ENCODE measurements at places on chromosomes 4 and X.

DNA sequence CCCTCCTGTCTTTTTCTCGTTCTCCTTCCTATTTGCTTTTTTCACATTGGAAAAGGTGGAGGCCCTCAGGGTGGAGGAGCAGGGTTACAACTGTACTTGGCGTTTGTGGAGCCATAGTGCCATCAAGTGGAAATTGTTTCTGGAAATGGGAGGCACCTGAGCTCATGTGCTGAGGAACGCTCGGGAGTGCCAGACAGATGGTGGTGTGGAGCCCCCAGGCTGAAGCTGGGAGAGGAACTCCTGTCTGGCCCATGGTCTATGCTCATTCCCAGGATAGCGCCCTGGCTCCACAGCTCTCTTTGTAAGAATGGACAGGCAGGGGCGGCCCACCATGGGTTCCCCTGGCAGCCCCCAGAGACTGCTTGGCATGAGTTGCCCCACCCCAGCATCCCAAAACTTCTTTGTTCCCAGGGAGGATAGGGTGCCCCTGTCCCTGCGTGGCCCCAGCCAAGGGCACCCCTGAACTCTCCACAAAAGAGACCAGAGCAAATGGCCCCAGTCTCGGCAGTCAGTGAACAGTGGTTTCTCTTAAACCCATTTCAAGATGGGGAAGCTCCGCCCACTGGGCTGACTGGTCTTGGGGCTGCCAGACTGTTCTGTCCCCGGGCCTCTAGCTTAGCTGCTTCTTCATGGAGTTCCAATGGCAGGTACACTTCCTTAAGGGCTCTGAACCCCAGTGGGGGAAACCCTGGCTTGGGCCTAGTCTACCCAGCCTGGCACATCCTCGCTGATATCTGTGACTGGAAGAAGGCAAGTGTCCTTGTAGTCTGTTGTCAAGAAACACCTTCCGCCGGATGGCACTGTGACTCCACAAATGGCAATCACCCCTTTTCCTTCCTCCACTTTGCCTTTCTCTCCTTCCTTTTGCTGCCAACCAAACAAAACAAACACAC lies 70.1 kb downstream of the NBDY start:
- DNase-seq, result no peak

DNA sequence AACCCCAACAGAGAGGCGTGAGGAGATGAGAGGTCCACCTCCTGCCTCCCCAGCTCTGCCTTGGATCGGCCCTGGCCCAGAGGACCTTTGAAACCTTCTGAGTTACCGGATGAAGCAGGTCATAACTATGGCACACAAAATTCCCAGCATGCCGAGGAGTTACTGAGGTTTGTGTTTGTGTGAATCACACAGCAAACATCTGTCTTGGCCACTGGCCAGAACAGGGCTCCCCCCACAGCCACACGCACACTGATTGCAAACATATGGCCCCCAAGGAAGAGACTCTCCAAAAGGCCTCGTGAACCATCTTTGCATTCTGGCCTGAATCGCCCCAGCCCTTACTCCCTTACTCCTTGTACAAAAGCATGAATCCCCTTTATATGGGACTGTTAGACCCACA lies 18.9 kb downstream of the RPS4X start:
- DNase-seq, result no peak

DNA sequence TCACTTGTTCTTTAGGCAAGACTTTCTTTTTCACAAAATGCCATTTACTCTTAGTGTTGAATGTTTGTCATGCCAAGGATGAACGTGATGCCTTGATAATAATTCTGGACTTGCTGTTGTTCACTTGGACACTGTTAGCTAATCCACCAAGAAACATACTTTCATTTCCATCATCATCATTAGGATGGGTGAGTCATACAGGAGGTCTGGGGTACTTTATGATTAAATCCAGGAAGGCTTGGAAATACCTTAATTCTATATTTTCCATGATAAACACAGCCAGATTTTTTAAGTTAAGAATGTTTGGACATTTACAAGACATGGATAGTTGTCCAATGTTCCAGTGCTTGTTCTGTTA lies 260.7 kb upstream of the GIMD1 start:
- no peak for DNase-seq

DNA sequence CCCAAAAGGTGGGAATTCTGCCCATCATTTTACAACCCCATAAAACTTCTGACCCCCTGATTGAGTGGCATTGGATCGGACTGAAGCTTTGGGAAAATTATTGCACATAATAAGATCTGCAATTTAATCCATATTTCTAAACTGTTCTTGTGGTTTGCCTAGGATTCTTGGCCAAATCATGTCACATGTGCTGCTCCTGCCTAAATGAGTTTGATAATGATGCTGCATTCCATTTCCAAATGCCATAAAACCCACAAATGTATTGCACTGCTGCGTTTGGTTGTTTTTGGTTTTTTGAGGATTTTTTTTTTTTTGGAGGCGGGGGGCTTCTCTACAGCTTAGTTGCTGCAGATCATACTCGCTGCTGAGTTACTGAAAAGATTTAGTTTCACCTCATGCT lies 153.6 kb downstream of the QDPR start:
- DNase-seq, result no peak

DNA sequence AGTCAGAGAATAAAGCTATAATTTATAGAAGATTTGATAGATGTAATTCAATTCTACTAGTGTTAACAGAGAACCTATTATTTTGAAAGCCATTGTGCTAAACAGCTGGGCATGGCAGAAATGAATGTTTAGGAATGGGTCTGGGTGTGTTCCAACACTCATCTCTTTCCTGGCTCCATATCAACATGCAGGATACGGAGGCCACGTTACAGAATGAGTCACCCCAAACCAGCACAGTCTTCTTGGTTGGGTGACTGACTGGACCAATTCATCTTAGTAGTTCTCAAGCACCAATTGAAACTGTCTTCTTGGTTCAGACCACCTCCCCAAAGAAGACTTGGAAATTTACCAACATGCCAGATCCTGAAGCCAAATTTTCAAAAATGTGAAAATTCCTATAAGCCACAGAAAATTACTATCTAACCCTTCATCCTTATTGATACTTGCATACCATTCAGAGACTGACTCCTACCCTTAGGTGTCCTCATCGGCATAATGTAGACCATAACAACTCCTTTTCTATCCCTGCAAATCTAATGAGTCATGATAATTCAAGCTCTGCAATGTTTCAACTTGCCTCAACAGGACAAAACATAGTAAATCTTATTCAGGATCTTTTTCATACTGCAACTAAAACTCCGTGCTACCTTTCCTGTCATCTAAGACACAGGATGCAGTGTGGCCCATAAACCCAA lies 52.0 kb upstream of the ATOH1 start:
- DNase-seq, result no peak

- no peak for DNase-seq
Observed at GRCh38 chr4:110484767-110485166, 8.8 kb downstream of the ENPEP start.
